NB4 (cell line): ENCODE measurements at places on chromosomes 5 and 9.

- no peak for DNase-seq
Measured at GRCh38 chr9:89658931-89659330, 54.1 kb downstream of the GADD45G start.

DNA sequence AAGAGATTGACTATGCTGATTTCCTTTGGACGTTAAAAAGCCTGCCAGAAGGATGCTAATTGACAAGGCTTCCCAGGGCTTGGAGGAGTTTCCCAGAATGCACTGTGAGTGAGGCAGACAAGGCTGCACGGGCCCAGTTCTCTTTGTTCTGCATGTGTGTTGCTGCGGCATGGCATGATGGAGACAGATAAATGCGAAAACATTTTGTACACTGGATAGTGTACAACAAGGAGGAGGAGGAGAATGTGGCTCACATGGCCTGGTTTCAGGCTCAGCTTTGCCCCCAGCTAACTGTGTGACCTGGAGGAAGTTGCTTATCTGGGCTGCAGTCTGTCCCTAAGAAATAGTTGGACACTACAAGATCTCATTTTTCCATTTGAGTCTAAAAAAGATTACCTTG, 135.5 kb upstream of the CPEB4 start:
- DNase-seq, result no peak

- no peak for DNase-seq
Measured at GRCh38 chr5:4246447-4246846, 650.8 kb downstream of the IRX1 start.

GRCh38 chr5:79613549-79613948, 1.3 kb downstream of the TENT2 start:
- no peak for DNase-seq

DNA sequence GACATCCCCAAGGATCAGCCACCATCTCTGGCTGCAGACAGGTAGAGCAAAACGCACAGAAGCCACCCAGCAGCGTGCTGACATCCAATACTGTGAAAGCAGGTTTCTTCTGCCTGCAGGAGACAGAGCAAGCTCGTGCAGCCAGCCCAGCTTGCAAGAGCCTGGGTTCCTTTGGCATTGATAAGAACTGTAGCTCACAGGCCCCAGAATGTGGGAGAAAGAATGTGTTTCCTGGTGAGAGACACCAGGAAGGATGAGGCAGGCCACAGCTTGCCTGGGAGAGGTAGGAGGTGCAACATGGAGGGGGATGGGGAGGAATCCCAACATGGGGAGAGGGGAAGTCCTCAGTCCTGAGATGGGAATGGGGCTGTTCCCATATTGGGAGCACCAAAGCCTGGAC, 34.0 kb upstream of the ARAP3 start:
- DNase-seq, result no peak

GRCh38 chr9:130240410-130241197, 25.0 kb upstream of the HMCN2 start:
- DNase-seq, result peak; percentile 79

GRCh38 chr5:60271517-60271916, 378.0 kb upstream of the PDE4D start:
- no peak for DNase-seq
